Body of pancreas (tissue), 4 donors: ENCODE measurements at places on chromosomes 5 and 9.

DNA sequence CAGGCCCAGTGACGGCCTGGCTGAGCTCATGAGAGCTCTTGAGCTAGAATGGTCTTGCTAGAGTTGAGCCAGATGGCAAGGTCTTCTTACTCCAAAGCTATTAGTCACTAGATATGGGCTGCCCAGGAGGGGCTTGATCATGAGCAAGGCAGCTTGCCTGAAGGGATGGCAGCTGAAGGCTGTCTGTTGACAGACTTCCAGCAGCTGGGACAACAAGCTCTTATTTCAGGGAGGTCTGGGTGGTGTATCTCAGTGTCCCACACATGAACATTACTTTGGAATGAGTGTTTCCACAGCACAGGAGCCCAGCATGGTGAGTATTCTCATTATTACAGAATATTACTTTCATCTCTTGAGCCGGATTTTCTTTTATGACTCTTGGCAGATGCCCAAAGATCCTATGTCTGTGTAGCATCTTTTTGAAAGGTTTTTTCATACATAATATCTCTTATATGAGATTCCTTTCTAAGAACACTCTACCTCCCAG lies 414.1 kb downstream of the ARHGEF28 start:
- H3K27ac ChIP-seq = no peak overlapping the region
- no peaks in the 10 kb centered on the region for H3K27me3 ChIP-seq
- H3K4me1 ChIP-seq = no peaks in the 10 kb centered on the region

DNA sequence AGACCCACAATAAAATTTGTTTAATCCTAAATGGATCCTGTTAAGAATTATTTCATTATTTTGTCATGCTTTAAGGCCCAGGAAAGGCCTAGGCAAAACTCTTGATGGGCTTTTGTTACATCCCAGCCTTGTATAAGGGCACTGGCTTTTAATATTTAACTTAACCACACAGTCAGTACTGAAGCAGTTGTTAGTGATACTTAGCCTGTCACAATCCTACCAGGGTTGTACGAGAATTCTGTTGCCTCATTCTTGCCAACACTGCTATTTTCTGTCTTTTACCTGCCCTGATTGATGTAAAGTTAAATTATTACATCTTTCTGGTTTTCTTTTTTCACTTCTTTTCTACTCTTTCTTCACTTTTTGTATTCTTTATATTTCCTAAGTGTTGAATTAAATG lies 10.9 kb downstream of the ZNF169 start:
- no peaks in the 10 kb centered on the region for H3K36me3 ChIP-seq
- no peaks in the 10 kb centered on the region for H3K27me3 ChIP-seq
- H3K4me1 ChIP-seq = no peaks in the 10 kb centered on the region
- no peak overlapping the region for H3K4me3 ChIP-seq

GRCh38 chr9:79129865-79130480 lies 441.8 kb upstream of the TLE4 start:
- no peaks in the 10 kb centered on the region for H3K36me3 ChIP-seq
- H3K4me1 ChIP-seq = no peaks in the 10 kb centered on the region
- no peak overlapping the region for H3K27ac ChIP-seq
- peak; percentile 67 for DNase-seq
- H3K27me3 ChIP-seq = no peaks in the 10 kb centered on the region

- no peaks in the 10 kb centered on the region for H3K27me3 ChIP-seq
- H3K36me3 ChIP-seq = no peaks in the 10 kb centered on the region
These were observed 413 bp upstream of the AUH start for GRCh38 chr9:91362051-91362611.

GRCh38 chr5:133032852-133033742 lies 6.7 kb upstream of the ZCCHC10 start:
- H3K27ac ChIP-seq = peak overlapping the region; percentile 19
- H3K27me3 ChIP-seq = no peaks in the 10 kb centered on the region
- DNase-seq = no peak
- peaks cover 24% of the 10 kb centered on the region for H3K4me1 ChIP-seq
- H3K4me3 ChIP-seq = no peak overlapping the region
- H3K36me3 ChIP-seq = no peaks in the 10 kb centered on the region

GRCh38 chr5:149887622-149888183 lies 56.9 kb downstream of the PDE6A start:
- H3K27ac ChIP-seq = no peak overlapping the region
- H3K4me3 ChIP-seq = no peak overlapping the region
- no peaks in the 10 kb centered on the region for H3K36me3 ChIP-seq
- H3K4me1 ChIP-seq = no peaks in the 10 kb centered on the region
- no peaks in the 10 kb centered on the region for H3K27me3 ChIP-seq

- no peaks in the 10 kb centered on the region for H3K4me1 ChIP-seq
- H3K4me3 ChIP-seq = no peak overlapping the region
- no peak overlapping the region for H3K27ac ChIP-seq
- H3K27me3 ChIP-seq = no peaks in the 10 kb centered on the region
- H3K36me3 ChIP-seq = no peaks in the 10 kb centered on the region
These were observed 49.2 kb upstream of the FCN1 start for GRCh38 chr9:134966697-134967546.

GRCh38 chr9:98378206-98378780 lies 122.8 kb upstream of the TBC1D2 start:
- DNase-seq = no peak
- no peak overlapping the region for H3K4me3 ChIP-seq
- H3K27me3 ChIP-seq = no peaks in the 10 kb centered on the region
- H3K4me1 ChIP-seq = peaks cover 43% of the 10 kb centered on the region

GRCh38 chr5:129622531-129622930 lies 125.4 kb upstream of the MINAR2 start:
- no peak for DNase-seq
- H3K27me3 ChIP-seq = no peaks in the 10 kb centered on the region
- no peak overlapping the region for H3K4me3 ChIP-seq
- H3K27ac ChIP-seq = no peak overlapping the region
- H3K4me1 ChIP-seq = no peaks in the 10 kb centered on the region
- H3K36me3 ChIP-seq = no peaks in the 10 kb centered on the region

GRCh38 chr5:36246036-36246800 lies 4.5 kb upstream of the NADK2 start:
- H3K27ac ChIP-seq = no peak overlapping the region
- DNase-seq = no peak
- peaks cover 12% of the 10 kb centered on the region for H3K4me1 ChIP-seq
- H3K4me3 ChIP-seq = no peak overlapping the region

DNA sequence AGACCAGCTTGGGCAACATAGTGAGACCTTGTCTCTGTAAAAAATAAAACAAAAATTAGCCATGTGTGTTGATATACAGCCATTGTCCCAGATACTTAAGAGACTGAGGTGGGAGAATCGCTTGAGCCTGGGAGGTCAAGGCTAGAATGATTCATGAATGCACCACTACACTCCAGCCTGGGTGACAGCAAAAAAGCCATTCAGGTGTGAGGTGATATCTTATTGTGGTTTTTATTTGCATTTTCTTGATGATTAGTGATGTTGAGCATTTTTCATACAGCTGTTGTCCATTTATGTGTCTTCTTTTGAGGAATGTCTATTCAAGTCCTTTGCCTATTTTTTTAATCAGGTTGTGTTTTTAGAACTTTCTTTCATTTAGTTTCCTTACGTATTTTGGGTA lies 23.2 kb downstream of the MTAP start:
- no peaks in the 10 kb centered on the region for H3K36me3 ChIP-seq
- H3K4me1 ChIP-seq = no peaks in the 10 kb centered on the region
- H3K4me3 ChIP-seq = no peak overlapping the region
- H3K27ac ChIP-seq = no peak overlapping the region
- H3K27me3 ChIP-seq = no peaks in the 10 kb centered on the region
- no peak for DNase-seq

DNA sequence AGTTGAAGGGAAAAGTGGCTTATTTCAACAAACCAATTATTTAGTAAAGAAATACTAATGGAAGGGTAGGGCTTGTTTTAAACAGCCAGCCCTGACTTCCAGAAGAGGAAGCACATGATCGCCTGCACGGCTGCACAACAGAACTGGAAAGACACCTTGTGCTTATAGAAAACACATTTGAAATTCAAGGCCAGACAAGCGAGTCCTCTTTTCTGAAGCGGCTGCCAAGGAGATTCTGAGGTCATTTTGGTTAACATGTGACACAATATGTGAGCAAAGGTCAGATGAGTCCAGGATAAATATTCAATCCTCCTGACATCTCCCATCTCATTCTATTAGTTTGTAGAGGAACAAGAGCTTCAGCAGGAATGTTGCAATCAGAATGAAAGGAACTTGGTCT lies 461.4 kb upstream of the ST8SIA4 start:
- no peak overlapping the region for H3K4me3 ChIP-seq
- no peaks in the 10 kb centered on the region for H3K27me3 ChIP-seq
- no peaks in the 10 kb centered on the region for H3K4me1 ChIP-seq
- H3K27ac ChIP-seq = no peak overlapping the region
- no peaks in the 10 kb centered on the region for H3K36me3 ChIP-seq

DNA sequence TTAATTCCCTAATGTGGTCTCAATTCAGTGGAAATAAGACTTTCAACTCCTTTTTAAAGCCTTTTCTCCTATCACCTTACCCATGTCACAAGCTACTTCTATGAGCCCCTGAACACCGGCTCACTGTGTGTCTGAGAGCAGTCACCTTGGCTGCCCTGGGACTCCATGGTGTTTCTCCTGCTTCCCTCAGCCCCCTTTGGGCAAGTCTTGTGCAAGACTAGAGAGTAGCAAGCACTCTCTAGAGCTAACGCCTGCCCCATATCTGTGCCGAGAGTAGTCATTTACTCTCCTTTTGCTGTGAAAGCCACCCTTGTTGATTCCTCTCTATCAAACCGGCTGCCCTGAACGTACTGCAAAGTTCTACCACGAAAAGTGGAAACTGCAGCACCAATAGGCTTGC lies 77.9 kb upstream of the DAB2 start:
- no peak for DNase-seq
- H3K27me3 ChIP-seq = no peaks in the 10 kb centered on the region
- no peak overlapping the region for H3K27ac ChIP-seq

DNA sequence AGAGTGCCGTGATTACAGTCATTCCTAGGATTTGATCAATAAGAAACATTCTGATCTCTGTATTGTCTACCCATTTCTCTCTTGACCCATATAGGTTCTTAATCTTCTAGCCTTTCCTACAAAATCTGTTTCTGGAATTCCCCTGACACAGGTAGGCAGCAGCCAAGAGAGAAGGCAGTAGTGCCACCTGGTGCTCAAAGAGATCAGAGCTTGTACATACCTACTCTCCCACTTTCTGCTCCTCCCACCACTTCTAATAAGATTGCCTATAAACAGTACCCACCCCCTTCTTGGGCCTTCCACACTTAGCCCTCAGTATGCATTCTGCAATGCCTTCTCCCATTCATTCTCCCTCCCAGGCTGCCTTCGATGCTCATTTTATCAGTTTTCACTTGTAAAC lies 117.4 kb upstream of the RORB start:
- peaks cover 8% of the 10 kb centered on the region for H3K4me1 ChIP-seq
- H3K4me3 ChIP-seq = no peak overlapping the region
- DNase-seq = peak; percentile 48
- no peak overlapping the region for H3K27ac ChIP-seq

DNA sequence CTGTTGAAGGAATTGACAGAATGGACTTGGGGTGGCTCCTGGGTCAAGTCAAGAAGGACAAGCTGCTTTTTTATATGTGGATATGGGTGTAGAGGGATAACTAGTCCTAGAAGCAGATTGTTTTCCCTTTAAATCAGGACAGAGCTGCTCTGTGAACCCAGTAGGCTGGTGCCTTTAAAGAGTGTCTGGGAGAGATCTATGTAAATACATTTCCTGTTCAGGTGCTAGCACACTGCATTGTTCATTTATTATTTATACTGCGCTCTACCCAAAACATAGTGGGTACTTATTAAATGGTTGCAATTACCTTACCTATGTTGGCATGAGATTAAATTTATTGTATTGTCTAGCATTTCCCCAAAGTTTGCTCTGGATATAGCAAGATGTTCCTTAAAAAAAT lies 86.6 kb upstream of the EQTN start:
- no peaks in the 10 kb centered on the region for H3K36me3 ChIP-seq
- peaks cover 95% of the 10 kb centered on the region for H3K4me1 ChIP-seq
- H3K27me3 ChIP-seq = no peaks in the 10 kb centered on the region
- no peak for DNase-seq

- H3K36me3 ChIP-seq = no peaks in the 10 kb centered on the region
- peaks cover 17% of the 10 kb centered on the region for H3K4me1 ChIP-seq
- peak overlapping the region; percentile 57 for H3K27ac ChIP-seq
- no peak overlapping the region for H3K4me3 ChIP-seq
These were observed 52.8 kb downstream of the EXD3 start for GRCh38 chr9:137369911-137370764.

- peaks cover under 1% of the 10 kb centered on the region for H3K4me1 ChIP-seq
- no peaks in the 10 kb centered on the region for H3K27me3 ChIP-seq
- no peak overlapping the region for H3K4me3 ChIP-seq
- no peak overlapping the region for H3K27ac ChIP-seq
- H3K36me3 ChIP-seq = no peaks in the 10 kb centered on the region
These were observed 24.9 kb upstream of the SMU1 start for GRCh38 chr9:33101104-33101951.

DNA sequence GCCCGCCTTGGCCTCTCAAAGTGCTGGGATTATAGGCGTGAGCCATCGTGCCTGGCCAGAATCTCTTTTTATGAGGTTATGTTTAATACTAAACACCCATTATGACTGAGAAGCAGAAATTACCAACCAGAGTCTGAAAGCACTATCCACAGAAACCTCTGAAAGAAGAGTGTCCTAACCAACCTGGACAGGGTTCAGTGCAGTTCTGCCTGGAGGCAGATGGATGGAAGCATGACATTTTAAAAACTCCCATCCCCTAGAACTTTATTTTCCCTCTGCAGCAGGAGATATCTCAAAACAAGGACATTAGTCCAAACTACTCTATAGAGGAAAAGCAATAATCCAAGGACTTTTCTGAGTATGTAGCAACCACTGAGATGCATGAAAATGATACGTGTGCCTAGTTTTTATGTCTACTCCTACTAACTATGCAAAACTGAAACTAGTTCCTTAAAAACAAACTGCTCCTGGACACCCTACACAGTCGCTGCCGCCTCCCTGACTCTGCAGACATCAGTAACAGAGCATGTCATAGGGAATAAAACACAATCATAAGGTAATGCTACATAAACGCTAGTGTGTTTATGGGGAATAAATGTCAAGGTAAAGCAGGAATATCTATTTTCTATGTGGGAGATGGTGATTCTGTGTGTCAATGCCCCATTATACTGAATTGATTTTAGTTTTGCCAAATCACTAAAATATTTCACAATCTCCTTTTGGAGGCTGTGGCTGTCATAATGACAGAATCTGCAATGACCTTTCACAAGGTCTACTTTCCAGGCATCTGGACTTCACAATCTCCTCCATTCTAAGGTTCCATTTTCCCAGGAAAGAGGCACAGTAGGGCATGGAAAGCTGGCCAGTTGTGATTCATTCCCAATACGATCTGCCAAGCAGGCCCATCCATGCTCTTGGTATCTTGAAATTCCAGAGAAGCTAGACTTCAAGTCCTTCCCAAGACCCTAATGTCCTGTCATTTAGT lies 122.8 kb downstream of the SIL1 start:
- peak overlapping the region; percentile 17 for H3K27ac ChIP-seq
- H3K4me1 ChIP-seq = peaks cover 45% of the 10 kb centered on the region
- no peaks in the 10 kb centered on the region for H3K27me3 ChIP-seq
- H3K36me3 ChIP-seq = no peaks in the 10 kb centered on the region

DNA sequence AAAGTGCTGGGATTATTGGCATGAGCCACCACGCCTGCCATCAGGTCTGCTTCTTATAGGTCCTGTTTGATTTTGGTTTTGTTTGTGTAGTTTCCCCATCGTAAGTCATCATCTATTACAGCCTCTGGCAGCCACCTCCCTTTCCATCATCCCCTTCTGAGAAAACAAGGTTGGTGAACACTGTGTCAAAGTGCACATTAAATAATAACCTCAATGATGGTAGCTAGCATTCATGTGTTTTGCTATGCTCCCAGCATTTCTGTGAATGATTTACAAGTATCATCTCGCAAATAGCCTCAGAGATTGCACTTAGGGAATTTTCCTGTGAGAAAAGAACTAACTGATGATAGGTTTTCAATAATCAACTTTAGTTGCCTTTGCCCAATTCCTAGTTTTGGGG lies 9.9 kb downstream of the PRUNE2 start:
- no peak overlapping the region for H3K4me3 ChIP-seq
- H3K36me3 ChIP-seq = no peaks in the 10 kb centered on the region
- no peaks in the 10 kb centered on the region for H3K27me3 ChIP-seq
- no peak for DNase-seq
